NCI-H524 (cell line): ENCODE measurements at places on chromosomes 5 and 9.
A peak's percentile ranks its signal among the peaks of the same experiment; 100 is the strongest.

GRCh38 chr5:1751864-1752822 lies 47.5 kb downstream of the MRPL36 start:
- no peak for DNase-seq

- no peak for DNase-seq
Observed at GRCh38 chr5:39341896-39342295, 22.4 kb downstream of the C9 start.

GRCh38 chr9:136795000-136795348 lies 1.2 kb upstream of the CCDC183 start:
- no peak for DNase-seq

DNA sequence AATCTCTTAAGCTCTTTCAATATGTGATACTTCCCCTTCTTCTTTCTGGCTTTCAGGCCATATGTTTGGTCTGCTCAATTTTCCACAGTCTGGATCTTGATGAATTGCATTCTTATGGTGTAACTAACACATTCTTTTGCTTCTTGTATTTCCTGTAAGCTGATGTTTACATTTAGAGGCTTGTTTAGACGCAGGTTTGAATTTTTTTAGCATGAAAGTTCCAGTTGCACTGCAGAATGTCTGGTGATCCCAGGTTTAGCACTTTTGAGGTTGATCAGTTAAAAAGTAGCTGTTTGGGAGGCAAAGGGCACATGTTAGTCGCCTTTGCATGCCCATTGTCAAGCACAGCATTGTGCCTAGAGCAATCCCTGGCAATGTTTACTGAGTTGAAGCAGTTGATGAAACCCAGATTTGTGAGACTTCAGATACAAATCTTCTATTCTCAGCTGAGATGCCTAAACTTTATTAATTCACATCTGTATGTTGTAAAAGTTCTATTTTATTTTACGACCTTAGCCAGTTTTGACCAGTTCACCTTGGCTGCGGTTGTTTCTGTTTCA lies 59.6 kb upstream of the SPATA31C2 start:
- no peak for DNase-seq

DNA sequence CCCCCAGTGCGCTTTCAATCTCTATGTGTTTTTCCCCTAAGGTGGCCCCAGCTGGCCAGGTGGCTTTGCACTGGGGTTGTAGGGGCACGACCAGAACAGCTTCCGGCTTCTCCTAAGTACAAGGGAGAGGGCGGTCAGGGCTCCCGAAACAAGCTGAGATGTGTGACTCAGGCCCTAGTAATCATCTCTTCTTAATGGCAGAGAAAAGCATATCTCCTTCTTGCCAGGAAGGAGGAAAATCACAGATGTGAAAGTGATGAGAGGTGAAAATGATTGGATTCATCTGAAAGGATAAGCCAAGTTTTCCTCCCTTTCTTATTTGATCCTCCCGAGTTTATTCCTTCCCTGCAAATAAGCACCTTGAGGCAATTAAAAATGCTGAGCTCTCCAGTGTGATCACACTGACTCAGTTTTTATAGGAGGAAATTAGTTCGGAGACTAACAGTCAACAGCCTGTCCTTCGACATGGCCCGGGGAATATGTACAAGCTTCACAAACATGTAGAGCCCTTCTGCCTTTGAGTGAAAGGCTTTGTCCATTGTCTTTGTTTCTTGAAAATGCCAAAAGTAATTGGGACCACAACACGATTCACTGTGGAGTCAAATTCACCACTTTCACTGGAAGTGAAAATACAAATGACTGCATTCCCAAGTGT lies 514.8 kb downstream of the PSAT1 start:
- no peak for DNase-seq

DNA sequence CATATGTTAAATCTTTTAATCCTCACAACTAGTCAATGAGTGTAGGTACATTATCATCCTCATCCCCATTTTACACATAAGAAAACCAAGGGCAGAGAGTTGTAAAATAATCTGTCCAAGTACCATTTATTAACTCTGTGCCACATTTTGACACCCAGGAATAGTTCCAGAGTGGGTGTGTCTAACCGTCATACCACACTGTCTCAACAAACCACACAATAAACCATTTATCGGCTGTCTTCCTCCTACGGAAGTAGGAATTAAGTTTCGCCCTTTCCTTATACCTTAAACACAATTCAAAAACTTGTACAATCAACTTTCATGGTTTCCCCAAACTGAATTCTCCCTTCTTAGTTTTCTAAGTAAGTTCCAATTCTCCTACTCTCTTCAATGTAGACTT lies 11.4 kb downstream of the AP3B1 start:
- no peak for DNase-seq

DNA sequence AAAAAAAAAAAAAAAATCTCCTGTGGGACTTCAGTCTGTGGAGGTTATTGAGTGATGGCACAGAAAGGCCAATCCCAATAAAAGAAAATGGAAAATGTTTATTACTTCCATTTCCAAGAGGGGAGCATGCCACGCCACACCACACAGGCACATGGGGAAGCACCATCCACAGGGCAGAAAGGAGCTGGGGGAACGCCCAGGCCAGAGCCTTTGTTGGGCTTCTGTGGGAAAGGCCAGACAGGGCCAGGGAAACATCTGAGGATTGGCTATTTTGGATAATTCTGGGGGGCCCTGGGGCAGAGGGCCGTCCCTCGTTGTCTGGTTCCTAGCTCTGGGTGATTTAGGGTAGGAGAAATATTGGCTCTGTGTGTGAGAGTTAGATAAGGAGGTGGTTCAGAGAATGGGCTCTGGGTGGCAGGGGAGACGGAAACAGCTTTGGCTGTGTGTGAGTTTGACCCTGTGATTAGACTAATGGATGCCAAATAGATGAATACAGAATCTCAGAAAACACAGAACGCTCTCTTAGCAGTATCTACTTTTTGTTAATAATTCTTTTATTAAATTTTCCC lies 49.0 kb upstream of the ABL1 start:
- no peak for DNase-seq

GRCh38 chr9:34989946-34990635 lies 546 bp downstream of the DNAJB5 start:
- peak; percentile 48 for DNase-seq

GRCh38 chr9:14511452-14511851 lies 181.8 kb downstream of the ZDHHC21 start:
- DNase-seq = no peak

DNA sequence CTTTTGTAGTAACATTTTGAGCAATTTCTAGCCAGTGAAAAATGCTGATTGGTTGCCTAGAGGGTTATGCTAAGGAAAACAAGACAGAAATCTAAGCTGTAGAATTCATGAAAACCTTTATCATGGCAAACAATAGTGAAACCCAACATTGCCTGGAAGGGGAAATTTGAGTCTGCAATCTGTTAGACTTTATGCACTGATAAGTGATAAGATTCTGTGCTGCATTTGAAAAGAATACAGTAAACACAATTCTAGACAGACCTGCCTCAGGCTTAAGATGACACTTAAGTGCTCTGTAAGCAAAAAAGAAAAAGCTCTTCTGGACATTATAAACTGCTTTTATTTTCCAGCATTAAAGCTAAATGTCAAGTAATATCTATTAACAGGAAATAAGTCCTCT lies 519.3 kb downstream of the ISL1 start:
- DNase-seq = no peak

GRCh38 chr5:33129309-33129708 lies 311.5 kb upstream of the TARS1 start:
- no peak for DNase-seq

DNA sequence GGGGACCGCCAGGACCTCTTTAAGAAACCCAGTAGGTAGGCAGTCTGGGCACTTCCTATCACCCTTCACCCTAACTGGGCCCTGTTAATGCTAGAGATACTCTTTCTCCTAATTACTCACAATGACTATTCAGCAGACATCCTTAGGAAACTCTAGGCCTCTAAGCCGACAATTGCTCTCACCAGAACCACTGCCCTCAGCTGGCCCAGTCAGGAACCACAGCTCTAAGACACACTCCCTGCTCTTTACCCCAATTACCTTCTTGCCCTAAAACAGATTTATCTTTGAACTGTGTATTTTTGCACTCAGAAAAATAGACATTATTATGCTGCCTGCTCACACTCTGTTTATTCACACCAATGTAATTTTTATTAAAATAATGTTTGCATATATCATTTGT lies 432.6 kb upstream of the SLC30A5 start:
- peak; percentile 8 for DNase-seq

- no peak for DNase-seq
Observed at GRCh38 chr5:105954341-105954740, 1716.4 kb downstream of the EFNA5 start.

DNA sequence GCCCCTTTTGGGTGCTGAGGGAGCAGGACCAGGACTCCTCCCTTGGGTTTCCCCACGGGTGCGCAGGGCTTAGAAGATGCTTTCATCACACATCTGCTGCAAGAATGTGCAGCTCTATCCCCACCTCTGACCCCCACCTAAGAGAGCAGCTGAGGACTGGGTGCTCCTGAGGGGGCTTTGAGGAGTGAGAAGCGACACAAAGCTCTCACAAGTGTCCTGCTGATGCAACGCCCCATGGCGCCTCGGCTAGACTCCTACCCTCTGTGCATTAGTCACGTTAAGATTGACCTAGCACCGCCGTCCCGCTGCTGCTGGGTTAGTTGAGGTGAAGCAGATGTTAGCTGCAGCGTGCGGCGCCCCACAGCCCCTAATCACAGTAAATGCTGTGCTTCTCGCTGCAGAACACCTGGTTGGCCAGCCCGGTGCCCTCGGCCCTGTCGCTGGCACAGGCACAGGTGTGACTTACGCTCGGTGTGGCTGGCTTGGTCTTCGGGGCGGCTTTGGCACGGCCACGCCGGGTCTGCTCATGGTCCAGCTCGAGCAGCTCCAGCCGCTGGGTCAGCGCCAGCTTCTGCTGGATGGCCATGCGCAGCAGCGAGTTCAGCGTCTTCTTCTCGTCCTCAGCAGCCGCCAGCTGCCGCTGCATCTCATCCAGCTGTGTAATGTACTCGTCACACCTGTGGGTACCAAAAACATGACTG lies 45.0 kb upstream of the IPPK start:
- DNase-seq = no peak

- peak; percentile 10 for DNase-seq
Observed at GRCh38 chr9:74609671-74610405, 112.7 kb downstream of the RORB start.

GRCh38 chr9:109488351-109488750 lies 9.8 kb downstream of the PTPN3 start:
- no peak for DNase-seq

GRCh38 chr5:104904561-104904960 lies 1342.0 kb upstream of the NUDT12 start:
- no peak for DNase-seq
